ENCODE measurements at places on chromosomes 2 and 18.

DNA sequence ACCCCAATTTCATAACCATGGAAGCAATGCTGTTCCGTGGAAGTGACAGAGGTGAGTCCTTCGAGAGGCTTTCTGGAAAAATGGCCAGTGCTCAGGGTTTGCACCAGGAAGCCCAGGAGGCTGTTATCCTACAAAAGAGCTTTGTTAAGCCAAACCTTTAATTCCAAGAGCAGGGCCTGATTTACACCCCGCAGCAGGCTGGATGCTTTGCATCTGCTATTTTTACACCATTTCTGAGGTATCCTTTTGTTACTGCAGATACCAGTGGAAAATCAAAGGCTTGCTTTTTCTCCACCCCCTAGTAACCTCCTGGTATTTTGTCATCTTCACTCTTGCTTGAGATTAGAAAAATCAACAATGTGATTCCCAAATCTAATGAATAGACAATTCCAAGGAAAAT, 380.6 kb downstream of the SOX11 start:
- DNase-seq: no peak

DNA sequence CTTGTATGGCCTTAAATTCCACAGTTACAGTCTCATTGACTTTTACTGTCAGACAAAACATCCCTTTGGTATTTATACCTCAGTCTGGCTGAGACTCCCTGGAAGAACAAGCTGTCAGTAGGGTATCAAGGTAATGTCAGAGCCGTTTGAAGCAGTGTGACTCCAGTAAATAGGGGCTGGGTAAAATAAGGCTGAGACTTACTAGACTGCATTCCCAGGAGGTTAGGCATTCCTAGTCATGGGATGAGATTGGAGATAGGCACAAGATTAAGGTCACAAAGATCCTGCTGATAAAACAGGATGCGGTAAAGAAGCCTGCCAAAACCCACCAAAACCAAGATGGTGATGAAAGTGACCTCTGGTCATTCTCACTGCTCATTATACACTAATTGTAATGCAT, 219.5 kb upstream of the SKOR2 start:
- DNase-seq: no peak

GRCh38 chr2:177942731-177943130, 129.8 kb downstream of the PDE11A start:
- DNase-seq: no peak

- DNase-seq: no peak
These were observed 162.6 kb upstream of the SIX3 start for GRCh38 chr2:44778671-44779476.

- DNase-seq: peak; percentile 26
These were observed 29.0 kb downstream of the PHLPP1 start for GRCh38 chr18:62744076-62744968.

DNA sequence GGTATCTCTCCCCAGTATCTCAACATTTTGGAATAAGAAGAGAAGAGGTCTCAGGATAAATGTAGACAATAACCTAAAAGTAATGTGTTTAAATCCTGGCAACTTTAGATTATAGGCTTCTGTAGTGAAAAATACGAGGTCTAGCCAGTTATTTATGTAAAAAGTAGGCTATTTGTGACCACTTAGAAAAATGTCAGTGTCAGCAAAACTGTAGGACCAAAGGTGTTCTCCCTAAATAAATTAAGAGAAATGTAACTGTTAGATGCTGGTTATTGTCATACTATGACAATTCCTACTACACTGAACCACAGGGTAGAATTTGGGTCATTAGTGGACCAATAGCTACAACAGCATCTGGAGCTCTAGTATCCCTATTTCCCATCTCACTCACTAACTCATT, 2.0 kb downstream of the SUPT7L start:
- no peak for DNase-seq

DNA sequence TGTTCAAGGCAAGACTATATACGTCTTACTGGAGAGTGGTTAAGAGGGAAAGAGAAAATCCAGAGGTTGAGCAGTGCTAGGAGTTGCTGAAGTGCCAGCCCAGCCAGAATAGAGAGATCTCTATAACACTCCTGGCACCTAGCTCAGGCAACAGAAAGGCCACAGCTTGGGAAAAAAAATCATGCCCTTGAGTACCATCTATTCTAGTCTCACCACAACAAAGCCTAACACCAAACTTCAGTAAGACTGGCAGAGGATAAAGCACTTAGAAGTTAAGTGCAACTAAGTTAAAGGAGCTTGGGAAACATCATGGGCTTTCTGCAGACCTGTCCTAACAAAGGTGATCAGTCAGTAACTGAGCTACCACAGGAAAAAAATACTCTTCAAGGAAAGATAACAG, 24.2 kb downstream of the INO80C start:
- no peak for DNase-seq

DNA sequence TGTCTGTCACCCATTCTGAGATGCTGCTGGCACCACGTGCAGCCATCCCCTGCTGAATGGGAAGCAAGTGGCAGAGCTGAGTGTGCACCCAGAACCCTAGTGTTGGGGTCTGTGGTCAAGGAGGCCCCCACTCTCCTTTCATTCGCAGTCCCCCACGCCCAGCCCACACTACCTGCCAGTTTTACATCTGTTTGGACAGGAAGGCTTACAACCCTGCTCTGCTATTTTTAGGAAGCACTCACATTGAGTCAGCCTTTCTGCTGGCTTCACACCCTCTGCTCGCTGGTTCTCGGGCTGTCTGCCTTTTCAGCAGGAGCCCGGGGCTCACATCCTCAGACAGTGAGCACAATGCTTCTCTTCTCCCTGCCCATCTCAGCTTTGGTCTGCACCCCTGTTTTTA, 10.7 kb upstream of the ADCY3 start:
- no peak for DNase-seq

- no peak for DNase-seq
These were observed 19.5 kb downstream of the BCL2 start for GRCh38 chr18:63299837-63300745.

- no peak for DNase-seq
These were observed 289.4 kb downstream of the ZEB2 start for GRCh38 chr2:144230448-144231085.

DNA sequence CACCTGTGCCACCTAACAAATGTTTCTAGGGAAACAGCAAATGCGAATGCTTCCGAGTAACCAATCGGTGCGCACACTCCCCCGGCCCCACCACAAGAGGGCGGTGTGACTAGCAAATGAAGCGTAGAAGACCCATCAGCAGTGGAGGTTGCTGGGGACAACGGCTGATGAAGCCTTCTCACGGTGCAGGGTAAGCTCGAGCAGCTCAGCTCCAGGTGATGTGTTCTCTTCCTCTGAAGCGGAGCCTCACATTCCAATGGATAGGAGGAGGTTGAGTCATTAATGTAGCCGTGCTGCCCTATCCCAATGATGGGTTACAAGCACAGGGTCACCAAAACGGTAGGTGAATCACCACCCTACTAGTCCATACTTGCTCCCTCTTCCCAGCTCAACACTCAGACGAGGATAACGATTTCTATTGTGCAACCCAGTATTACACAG, 127.6 kb upstream of the TWIST2 start:
- DNase-seq: peak; percentile 78

- no peak for DNase-seq
These were observed 290.2 kb downstream of the METTL4 start for GRCh38 chr18:2281086-2281485.

GRCh38 chr2:197614532-197614931, 60.9 kb downstream of the RFTN2 start:
- DNase-seq: peak; percentile 38

GRCh38 chr2:20362701-20363435, 12.2 kb upstream of the PUM2 start:
- no peak for DNase-seq

DNA sequence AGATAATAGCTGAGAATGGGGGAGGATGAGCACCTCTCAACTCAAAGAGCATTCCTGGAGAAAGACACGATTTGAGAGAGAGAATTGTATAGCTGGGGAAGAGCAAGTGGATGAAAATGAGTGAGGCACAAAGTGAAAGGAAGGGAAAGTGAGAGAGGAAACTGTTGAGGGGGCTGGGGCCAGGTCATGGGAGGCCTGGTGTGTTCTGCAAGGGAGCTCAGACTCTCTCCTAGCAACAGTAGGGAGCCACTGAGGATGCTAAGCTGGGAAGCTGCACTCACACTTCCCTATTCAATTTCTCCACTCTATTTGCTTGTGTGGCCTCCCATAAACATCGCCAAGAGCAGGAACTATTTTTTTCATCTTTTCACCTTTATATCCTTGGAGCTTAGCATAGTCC, 14.8 kb downstream of the EVA1A start:
- no peak for DNase-seq

- DNase-seq: no peak
These were observed 130.7 kb upstream of the GPC1 start for GRCh38 chr2:240304746-240305161.

DNA sequence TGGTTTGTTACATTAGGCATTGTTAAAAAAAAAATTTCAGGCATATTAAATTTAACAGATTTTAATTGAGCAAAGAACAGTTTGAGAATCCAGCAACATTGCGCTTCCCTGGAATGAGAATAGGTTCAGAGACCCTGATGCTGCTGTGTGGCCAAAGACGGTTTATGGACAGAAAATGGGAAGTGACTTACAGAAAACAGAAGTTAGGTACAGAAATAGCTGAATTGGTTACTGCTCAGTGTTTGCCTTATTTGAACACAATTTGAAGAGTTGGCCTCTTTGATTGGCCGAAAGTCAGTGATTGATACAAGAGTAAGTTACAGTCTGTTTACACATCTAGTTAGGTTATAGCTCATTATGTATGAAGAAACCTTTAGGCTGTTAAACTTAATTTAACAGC, 6.0 kb upstream of the NEDD4L start:
- DNase-seq: no peak

DNA sequence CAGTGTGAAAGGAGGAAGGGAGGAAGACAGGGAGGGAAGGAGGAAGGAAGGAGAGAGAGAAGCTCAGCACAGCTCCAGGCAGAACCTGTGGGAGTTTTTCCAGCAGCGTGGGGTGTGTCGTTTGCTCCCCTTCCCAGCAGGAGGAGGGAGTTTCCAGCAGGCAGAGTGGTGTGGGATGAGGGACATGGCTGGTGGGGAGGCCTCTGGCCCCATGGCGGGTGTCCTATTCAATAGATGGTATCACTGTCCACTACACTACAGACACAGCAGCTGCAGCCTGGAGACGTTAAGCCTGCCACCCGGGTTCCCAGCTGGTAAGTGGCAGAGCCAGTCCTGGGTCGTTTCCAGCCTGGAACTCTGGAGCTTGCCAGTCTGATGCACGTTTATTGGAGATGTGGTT, 44.7 kb downstream of the GLI2 start:
- no peak for DNase-seq

DNA sequence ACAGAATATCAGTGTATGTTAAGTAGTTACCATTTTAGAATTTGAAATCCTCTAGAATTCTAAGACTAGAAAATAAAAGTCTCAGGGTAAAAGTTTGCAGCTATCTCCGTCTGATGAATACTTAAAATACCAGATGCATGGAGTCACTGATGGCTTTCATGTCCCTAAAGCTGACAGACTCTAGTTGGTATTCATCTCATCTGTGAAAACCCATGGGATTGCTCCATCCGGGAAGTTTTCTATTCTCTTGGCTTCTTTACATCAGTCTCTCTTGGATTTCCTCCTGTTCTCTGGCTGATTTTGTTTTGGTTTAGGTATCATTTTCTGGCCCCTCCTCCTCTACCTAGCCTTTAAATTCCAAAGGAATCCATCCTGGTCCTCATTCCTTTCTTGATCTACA, 465.6 kb upstream of the POU3F3 start:
- no peak for DNase-seq

DNA sequence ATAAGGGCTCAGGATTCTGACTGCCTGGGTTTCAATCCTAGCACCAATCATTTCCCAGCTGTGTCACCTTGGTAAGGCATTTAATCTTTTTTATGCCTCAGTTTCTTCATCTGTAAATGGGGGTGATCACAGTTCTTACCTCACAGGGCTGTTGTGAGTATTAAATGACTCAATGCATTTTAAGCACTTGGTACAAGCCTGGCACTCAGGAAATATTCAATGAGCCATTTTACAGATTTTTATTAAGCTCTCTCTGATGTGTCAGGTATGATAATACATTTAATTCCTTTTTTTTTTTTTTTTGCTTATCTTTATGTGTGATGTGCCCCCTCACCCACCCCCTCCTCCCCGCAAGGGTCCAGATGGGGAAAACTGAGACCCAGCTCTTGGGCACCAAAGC, 12.0 kb downstream of the SPEG start:
- DNase-seq: no peak

DNA sequence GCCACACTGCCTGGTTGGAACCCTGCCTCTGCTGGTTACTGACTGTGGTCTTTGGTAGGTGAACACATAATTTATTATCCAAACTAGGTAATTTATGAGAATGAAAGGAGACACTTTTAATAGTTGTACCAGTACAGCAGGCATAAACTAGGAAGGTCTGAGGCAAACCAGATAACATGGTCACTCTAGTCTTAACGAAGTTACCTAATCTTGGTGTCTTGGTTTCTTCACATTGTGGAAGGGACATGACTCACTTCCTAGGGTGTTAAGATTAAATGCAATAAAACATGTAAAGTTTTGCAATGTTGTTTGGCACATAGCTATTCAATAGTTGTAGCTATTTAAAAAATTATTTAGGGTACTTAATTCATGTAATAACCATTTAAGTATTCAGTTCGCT, 23.3 kb downstream of the SPTBN1 start:
- no peak for DNase-seq

DNA sequence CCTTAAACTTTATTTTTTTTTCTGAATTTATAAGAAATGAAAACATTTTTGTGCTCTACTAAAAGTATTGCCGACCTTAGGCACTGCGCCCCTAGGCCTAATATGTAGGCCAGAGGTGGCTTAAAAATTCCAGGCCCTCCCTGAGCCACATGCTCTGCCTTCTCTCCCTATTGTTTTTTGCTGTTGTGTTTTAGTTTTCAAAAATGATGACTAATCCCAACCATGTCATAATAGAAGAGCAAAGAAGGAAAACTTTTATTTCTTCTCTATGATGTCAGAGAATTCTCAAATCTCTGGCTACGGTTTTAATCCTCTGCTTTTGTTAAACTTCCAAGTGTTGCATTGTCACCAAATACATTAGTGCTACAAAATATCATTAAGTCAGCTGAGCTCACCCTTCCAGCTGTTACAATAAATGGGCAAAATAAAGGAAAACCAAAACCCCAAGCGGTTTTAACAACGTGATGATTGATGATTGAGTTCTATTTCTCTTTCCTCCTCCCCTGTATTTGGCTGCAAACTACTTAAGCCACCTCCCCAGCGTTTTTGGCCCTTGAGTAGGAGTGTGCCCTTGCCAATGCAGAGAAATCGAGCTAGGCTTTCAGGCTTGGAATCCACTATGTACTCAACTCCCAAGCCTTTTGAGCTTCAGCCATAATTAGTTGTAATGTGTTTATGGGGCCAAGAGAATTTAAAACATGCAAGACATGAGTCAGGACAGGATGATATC, 163.5 kb upstream of the POU3F3 start:
- DNase-seq: peak; percentile 26

GRCh38 chr2:80869858-80870438, 565.4 kb upstream of the LRRTM1 start:
- no peak for DNase-seq

- peak; percentile 21 for DNase-seq
These were observed 640.8 kb downstream of the DPP10 start for GRCh38 chr2:115083225-115083624.

DNA sequence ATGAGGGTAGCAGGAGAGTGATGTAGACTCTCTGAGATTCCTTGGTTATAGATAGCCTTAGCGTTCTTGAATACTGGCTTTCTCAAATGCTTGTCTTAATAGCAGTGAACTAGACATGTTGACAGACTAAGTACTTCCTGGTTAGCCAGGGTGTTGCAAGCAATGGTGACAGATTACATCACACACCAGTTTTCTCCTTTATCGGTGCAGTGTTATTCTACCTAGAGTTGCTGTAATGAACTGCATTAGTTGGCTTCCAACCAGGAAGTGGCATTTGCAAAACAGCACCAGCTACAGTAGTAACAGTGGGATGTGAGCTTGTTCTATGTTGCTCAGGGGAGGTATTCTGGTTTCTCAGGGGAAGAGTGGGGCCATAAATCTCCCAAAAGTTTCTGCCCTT, 582.2 kb upstream of the DDX18 start:
- no peak for DNase-seq

All from stomach (tissue), 19 donors.